COR-L47 (cell line): ENCODE measurements at places on chromosomes 1 and 21.

GRCh38 chr1:62294261-62294660, 25.0 kb downstream of the KANK4 start:
- DNase-seq: peak; percentile 25

DNA sequence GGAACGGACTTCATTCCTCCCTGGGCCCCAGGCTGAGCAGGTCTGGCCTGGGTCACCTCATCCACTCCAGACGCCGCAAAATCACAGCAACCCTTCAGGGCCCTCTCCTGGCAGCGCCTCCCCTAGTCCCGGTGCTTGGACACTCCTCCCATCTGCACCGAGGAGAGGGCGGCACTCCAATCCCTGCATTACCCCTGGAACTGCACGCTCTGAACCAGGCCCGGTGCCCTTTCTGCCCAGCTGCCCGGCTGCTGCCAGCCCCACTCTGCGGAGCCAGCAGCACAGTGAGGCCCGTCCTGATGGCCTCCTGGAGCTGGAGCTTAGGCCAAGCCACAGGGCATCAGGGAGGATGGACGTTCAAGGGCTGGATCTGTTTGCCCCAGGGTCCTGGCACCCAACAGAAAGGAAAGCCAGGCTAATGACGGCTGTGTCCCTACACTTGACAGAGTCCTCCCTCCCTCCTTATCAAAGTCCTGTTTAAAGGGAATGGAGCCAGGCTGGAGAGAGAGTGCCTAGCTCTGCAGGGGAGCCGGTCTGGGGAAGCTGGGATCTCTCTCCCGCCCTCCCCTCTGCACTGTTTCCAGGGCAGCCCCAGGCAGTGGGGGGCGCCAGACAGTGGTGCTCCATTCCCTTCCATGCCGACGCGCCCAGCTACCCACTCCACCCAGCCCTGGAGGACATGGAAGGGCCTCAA, 12.7 kb downstream of the COL6A2 start:
- no peak for DNase-seq

GRCh38 chr21:33123374-33124123, 53.6 kb downstream of the OLIG1 start:
- DNase-seq: no peak

GRCh38 chr1:207264663-207265252, 56.7 kb upstream of the CD55 start:
- no peak for DNase-seq

DNA sequence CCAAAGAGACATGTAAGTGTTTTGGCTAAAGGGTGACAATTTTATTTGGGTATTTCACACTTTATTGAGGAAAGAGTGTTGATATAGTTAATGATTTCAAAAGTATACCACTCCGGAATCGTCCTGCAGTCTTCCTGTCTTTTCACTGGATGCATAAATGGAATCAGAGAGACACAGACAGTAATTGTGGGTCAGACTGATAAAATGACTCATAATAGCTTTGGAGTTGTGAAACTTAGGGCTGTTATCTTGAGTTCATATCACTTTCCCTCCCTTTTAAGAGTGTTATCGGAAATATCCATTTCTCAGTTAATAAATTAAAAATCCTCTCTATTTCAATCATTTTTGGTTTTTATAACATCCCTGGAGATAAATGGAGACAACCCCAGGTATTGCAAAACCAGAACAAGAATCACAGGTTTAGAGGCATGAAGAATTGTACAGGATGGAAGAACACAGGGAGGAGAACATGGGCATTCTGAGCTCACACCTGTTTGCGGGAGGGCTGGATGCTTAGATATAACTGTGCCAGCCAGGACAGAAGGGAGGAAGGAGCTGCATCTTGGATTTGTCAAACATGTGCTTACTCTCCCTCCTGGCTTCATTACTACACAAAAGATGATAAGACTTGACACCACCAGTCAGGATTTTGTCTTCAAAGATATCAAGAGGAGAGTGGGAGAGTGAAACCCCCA, 185.4 kb downstream of the LMO4 start:
- DNase-seq: no peak
